ENCODE measurements at places on chromosomes 3 and 15.

DNA sequence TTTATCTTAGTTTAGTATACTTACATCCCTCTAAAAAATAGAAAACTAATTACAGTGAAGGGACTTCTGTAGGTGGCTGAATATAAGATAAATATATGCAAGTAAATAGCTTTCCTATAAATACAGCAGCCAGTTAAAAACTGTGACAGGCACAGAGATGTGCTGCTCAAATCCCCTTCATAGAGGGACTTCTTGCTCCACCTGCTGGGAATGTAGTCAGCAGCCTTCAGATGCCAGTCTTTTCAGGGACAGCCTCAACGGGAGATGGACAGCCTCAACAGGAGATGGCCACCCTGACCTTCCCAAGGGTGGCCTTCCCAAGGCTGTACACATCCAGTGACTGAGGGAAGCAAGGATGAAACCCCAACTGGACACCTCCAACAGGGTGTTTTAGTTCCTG is 15.7 kb upstream of the PRR23E start:
- no peak for DNase-seq

GRCh38 chr3:151838574-151839312 is 24.8 kb downstream of the AADAC start:
- DNase-seq: no peak

- DNase-seq: no peak
Observed at GRCh38 chr3:70868561-70868960, 556.1 kb upstream of the MDFIC2 start.

DNA sequence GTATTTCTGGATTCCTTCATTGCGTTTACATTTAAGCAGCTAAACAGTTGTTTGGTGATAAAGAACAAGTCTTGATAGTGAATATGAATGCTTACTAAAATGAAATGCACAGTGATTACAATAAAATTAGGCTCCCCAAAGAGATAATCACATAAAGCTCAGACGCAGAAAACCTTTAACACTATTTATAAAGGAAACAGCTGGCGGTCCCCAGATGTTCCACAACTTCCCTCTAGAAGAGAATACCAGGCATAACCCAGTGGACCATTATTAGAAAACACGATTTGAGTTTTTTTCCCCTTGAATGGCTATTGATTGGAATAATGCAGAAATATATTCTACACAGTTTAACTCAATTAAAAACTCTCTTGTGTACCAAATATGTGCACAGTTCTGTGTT is 573.2 kb downstream of the DIPK2A start:
- no peak for DNase-seq

DNA sequence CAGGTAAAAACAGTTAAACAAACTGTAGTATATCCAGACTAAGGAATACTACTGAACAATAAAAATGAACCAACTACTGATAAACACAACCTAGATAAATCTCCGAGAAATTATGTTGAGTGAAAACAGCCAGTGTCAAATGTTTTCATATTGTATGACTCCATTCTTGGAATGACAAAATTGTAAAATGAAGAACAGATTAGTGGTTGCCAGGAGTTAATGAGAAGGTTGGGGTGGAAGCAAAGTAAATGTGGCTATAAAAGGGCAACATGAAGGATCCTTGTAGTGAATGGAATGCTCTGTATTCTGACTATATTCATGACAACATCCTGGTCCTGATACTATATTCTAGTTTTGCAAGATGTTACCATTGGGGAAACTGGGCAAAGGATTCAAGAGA is 27.5 kb upstream of the ACKR4 start:
- no peak for DNase-seq

GRCh38 chr3:16550676-16551341 is 37.3 kb upstream of the RFTN1 start:
- peak; percentile 3 for DNase-seq

DNA sequence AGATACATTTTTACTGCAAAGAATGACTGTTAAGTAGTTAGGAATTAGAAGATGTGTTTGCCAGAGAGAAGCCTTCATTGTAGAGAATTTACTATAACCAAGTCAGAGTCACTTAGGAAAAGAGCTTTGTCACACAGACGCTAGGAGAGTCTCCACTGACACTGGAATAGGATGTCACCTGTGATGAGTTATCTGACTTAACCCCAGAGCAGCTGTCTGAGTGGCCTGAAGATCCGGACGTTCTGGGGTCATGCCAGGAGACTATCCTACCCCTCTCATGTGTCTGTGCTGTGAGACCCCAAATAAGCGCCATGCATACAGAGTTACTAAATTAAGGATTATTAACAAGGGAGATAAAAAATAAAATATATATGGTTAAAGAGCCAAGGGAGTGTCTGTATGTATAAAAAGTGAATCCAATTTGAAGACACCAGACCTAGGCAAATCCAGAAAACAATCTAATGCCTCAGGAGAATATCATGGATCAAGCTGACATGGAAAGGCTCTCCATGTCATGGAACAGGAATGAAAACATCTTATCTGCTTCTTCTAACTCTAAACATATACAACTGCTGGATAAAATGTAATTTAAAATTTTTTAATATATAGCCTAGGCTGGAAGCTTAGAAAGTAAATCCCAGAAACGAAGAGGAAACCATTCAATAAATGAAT is 43.5 kb downstream of the ITGB5 start:
- DNase-seq: no peak

- DNase-seq: no peak
Observed at GRCh38 chr15:31101262-31102038, at the start of gene TRPM1. TRPM1 (minus strand) TSS chr15:31101725; CDS start chr15:31081355, 20,370 bp downstream.

DNA sequence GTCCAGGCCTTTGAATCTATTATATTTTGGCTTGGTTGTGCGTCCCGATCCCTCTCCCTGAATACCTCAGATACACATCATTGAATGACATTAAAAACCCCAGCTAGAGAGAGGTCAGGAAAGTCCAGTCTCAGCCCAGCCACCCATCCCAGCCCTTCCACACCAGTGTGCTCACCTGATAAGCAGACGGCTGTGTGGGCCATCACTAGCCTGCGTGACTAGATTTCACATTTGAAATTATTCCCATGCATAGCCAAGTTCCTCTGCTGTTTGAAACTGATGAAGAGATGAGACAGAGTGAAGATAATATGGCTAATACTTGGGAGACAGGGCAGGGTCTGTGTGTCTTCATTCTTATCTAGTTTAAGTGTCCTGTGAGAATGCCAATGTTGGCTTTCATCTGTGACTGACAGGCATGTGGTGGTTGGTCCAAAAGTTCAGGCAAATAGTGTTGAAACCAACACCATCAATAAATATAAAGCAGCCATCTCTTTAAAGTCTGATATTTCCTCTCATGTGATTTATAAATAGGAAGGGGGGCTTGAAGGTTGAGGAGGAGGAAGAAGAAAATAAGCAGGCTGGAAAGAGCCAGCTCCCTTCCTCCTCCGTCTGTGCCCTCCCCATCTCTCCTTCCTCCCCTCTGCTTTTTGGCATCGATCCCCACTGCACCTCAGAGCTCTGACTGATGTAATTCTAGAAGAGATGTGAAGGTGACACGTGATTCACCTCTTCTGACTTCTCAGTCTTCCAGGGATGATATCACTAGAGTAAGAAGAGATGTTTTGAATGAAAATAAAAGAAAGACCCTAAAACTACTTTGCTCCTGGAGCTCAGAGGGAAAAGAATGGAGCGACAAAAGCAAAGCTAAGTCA is 5.1 kb downstream of the FAM43A start:
- no peak for DNase-seq

DNA sequence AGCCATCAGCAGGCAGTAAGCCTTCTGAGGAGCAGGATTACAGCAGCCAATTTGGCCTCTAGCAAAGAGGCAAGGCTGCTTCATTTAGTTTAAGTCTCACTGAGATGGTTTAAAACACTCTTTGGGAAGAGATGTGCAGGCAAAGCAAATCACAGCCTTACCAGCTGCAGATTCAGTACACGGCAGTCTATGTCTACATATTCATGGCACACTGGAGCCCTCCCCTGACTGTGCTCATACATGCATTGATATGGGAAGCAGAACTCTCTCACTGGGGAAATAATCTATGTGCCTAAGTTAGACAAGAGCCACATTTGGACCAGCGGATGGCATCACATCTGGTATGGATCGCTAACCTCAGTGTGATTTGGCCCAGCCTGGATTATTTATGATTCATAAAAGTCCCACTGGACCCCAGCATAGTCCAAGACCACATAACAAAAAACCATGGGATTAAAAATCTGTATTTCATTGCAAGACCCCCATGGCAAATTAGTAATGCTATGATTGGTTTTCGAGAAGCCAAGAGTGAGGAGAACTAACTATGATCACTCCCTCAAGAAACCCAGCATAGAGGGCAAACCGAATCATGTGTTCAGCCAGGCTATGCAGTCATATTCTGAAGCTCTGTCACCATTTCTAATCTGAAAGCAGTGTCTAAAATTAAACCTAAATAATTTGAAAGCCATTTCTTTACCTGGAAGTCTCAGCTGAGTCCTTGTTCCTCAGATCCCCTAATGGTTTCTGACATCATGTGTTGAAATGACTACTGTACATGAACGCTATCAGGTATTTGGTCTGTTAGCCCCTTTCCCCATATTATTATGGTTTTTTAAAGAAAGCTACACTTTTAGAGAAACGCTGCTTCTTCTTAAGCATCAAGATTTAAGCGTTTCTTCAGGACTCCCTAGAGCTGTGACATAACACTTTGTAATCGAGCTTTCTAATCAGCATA is 1.2 kb downstream of the PRICKLE2 start:
- peak; percentile 46 for DNase-seq

DNA sequence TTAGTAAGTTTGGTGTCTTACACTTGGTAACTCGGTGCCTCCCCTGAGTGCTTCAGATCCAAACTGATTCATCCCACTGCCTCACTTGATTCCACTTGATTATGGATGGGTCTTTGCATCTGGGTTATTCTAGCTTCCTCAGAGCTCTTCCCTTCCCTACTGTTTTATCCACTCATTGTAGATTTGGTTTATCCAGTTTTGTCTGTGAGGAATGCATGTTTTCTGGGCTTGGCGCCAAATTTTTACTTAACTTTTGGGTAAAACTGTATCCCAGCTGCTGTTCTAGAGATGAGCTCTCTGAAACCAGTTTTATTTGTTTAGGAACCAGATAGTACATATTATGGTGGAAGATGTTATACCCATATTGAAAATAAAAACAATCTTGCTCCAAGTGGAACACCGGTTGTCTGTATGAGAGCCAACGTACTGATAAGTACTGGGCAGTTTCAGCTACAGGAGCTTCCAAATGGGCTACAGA is 20.9 kb downstream of the RAD54L2 start:
- DNase-seq: no peak
